ENCODE measurements at places on chromosomes 12 and 14. TPM values are rescaled to one million over a fixed set of nuclear protein-coding genes. Genes with fewer than 3 reads are reported as not detected.

GRCh38 chr12:116927244-116927940 lies 16.6 kb downstream of the FBXW8 start:
- DNase-seq: no peak

DNA sequence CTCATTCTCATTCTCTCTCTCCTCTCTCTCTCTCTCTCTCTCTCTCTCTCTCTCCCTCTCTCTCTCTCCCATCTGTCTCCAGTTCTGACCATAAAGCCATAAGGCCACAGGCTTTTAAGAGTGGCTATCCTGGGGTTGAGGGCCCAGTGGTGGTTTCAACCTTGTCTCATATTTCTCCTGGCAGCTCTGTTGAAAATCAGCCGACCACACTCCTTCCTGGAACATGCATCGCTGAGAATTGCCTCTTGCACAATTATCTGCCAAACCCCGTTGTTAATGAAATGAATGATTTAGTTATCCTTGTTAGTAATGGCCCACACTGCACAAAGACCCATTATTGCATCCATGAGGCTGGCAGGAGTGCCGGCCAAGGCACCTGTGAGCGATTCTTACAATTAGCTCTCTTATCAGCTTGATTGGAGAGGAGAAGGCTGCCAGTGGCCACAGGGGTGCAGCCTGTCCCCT lies 30.4 kb upstream of the KCNA5 start:
- no peak for DNase-seq

DNA sequence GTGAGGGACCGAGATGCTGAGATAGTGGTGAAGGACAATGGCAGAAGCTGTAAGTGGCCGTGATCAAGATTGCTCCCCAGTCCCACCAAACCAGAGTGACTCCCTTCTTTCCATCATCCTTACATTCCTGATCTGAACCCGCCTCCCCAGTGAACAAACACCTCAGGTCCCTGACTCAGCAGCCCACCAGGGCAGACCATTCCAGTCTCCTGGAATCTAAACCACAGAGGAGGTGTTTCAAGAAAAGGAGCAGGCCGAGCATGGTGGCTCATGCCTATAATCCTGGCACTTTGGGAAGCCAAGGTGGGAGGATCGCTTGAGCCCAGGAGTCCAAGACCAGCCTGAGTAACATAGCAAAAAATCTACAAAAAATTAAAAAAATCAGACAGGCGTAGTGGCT lies 6.6 kb downstream of the ERBB3 start:
- no peak for DNase-seq

- no peak for DNase-seq
These were observed 1.7 kb upstream of the GPR68 start for GRCh38 chr14:91246051-91246852.

DNA sequence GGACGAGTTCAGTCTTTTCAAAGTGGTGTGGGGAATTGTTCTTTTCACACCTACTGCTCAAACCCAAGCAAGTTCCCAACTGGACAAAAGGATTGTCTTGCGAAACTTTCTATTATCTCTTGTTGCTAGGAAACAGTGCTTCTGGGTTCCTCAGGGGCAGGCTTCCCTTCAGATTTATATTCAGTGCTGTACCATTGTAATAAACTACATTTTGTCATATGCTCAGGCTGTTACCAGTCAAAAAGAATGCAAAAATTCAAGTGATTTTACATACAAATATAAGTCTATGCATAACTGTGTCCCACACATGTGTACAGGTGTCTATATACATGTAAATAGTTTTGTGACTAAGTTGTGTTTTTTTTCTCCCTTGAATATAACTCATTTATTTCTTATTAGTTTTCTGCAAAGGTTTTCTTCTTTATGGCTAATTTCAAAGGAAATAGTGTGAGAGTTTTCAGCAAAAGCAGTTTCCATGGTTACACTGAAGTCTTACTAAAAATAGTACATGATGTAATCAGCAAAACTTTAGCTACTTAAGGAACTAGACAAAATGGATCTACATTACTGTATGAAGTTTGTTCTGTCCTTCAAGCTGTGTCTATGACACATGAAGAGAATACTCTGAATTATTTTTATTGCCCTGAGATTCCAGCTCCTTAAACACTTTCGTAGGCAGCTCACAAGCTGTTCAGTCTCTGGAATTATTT lies 430.2 kb upstream of the TMPO start:
- DNase-seq: no peak

- DNase-seq: no peak
These were observed 101.9 kb upstream of the OVCH1 start for GRCh38 chr12:29599381-29599780.

GRCh38 chr12:46628176-46628575 lies 197.6 kb downstream of the SLC38A4 start:
- DNase-seq: no peak

- DNase-seq: no peak
These were observed 41.6 kb downstream of the LRRC9 start for GRCh38 chr14:59961518-59962062.

GRCh38 chr12:116792403-116792802 lies 54.3 kb downstream of the RNFT2 start:
- no peak for DNase-seq

DNA sequence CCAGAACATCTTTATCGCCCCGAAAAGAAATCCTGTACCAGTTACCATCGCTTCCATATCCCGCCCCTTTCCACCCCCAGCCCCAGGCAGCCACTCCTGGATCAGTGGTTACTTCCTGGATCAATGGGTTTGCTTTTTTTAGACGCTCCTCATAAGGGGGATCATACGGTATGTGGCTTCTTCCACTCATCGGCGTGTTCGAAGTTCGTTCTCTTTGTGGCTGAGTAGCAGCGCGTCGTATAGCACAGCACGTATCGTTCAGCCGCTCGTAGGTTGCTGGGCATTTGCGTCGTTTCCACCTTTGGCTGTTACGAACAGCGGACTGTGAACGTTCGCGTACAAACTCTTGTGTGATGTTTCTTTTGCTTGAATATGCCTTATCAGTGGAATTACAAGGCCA lies 1.8 kb downstream of the NOC4L start:
- DNase-seq: no peak

- DNase-seq: no peak
These were observed 153.6 kb downstream of the ATP23 start for GRCh38 chr12:58095002-58095401.

DNA sequence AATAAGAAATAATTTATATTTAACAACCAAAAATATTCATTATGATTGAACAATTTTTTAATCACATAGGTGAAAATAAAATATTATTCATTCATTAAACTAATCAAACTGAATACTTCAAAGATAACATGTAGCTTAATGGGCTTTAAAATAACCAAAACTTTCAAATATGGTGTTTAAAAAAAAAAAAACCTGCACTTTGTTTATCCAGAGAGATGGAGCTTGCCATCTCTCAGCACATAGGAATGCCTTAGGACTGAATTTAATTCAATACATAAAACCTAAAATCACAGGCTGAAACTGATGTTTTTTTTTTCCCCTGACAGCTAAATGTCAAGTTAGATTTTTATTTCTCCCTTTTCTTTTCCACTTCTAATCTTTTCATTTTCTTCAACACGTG lies 14.4 kb upstream of the CCER1 start:
- DNase-seq: no peak

DNA sequence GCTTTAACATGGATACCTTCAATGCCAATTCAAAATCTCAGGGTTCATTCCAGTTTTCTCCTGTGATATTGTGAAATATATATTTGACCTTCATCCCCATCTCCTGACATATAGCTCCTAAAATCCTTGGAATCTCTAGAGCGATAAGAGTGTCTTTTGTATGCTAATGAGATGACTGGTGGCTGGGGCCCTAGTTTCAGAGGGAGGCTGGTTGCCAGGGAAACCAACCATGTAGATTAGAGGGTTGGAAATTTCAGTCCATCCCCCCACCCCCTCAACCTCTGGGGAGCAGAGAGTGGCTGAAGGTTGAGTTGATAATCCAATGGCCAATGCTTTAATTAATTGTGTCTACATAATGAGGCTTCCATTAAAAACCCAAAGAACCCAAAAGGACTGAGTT lies 59.4 kb downstream of the SDR9C7 start:
- no peak for DNase-seq

- DNase-seq: no peak
These were observed 169.2 kb upstream of the MYL2 start for GRCh38 chr12:111089616-111090015.

- DNase-seq: no peak
These were observed 80.4 kb downstream of the RFLNA start for GRCh38 chr12:124375141-124375788.

DNA sequence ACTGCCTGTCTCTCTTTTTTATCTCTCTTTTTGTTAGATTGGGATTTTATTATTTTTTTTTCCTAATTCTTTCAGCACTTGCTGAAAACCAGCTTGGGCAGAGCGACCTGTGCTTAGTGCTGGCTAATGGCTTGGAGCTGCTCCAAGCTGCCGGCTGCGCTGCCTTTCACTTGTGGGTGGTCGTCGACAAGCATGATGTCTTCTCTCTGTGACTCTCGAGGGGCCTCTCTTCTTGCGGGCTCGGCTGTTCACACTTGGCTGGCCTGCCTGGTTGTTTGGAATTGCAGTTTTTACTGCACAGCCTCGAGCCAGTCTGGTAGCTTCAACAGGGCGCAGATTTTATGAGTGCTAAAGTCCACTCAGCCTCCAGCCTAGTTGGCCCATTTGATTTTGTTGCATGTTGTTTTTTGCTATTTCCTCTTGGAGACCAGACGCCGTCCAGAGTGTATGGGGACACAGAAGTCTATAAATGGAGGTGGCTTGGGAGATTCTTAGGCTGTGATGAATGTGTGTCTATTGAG lies 18.6 kb downstream of the TPCN1 start:
- no peak for DNase-seq

The REC8 gene
- total RNA-seq: 4.4 TPM

The LEMD3 gene
- 19.8 TPM for total RNA-seq

The SLCO1B1 gene
- not detected for total RNA-seq

The ZCRB1 gene
- 61.8 TPM for total RNA-seq

The LRR1 gene
- total RNA-seq: 7.5 TPM

The TAS2R46 gene
- total RNA-seq: not detected

All from heart left ventricle (tissue), 16 donors.